Fibroblast of lung (primary cell): ENCODE measurements at places on chromosomes 7 and 10.

- peak; percentile 42 for DNase-seq
Observed at GRCh38 chr10:103184615-103185014, 8.5 kb downstream of the NT5C2 start.

DNA sequence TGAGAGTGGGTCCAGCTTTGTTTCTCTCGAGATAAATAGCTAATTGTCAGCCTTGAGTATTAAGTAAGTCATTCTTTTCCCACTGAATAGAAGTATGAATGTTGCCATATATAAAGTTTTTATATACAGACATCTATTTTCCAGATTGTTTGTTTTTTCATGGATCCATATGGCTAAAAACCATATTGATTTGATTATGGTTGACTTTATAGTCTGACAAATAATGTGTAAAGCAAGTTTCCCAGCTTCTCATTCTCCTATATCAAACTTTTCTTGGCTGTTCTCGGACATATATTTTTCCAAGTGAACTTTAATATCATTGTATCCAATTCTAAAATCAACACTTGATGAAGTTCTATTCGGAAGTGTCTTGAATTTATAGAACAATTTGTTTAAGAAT, 352.4 kb upstream of the MEOX2 start:
- DNase-seq = no peak

DNA sequence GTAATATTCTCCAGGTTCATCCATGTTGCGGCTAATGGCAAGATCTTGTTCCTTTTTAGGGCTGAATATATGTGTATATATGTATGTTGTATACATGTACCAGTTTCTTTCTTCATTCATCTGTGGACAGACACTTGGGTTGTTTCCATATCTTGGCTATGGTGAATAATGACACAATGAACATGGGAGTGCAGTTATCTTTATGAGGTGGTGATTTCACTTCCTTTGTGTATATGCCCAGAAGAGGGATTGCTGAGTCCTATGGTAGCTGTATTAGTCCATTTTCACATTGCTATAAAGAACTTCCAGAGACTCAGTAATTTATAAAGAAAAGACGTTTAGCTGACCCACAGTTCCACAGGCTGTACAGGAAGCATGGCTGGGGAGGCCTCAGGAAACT, 17.1 kb upstream of the TSPAN15 start:
- no peak for DNase-seq

DNA sequence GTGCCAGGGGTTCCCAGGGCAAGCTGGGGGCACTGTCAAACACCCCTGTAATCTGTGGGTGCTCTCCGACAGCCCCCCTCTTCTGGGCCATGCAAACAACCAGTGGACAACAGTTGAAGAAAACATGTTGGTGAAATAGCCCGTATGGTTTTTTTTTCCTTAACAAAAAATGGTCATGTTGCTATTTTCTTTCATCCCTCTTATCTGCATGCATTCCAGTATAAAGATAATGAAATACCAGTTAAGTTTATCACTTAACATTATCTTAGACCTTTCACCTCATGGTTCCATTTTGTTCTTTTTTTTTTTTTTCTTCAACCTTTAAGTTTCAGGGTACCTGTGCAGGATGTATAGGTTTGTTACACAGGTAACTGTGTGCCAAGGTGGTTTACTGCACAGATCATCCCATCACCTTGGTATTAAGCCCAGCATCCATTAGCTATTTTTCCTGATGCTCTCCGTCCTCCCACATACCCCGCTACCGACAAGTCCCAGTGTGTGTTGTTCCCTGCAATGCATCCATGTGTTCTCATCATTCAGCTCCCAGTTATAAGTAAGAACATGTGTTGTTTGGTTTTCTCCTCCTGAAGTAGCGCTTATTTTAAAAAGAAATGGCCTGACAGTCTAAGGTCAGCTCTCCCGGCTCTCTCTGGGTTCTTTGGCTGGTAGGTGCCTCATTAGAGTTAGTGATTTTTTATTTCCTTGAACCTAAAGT, 110.1 kb downstream of the NRP1 start:
- no peak for DNase-seq

DNA sequence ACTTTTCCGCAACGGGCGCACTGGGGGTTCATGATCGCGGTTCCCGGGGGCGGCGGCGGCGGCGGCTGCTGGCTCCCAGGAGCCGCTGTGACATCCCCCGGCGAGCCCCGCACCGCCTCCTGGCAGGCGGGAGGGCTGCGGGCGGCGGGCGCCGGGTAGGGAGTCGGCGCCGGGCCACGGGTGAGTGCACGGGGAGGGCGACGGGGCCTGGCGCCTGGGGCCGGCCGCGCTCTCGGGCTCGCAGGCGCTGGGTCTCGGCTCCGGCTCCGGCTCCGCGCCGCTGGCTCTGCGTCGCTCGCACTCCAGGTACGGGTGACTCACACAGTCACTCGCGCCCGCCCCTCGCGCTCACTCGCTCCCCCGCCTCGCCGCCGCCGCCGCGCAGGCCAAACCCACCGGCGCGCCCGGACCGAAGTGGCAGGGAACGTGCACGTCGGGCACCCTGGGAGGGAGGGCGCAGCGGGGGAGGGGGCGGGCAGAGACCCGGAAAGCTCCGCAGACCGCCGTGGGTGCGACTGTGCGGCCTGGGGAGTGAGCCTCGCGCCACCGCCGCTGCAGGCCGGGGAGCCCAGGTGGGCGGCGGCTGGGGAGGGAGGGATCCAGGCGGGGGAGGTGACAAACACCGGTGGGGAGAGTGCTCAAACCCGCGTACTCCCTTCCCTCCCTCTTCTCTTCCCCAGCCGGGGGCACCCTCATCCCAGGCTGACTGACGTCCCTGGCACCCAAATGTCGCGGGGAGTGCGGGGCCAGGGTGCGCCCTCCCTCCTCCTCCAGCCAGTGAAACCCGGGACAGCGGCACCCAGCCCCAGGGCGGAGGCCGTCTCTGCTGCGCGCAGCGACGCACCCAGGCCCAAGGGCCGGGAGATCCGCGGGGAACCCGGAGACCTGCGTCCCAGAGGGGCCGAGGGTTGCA, 276.9 kb upstream of the NEBL start:
- no peak for DNase-seq

DNA sequence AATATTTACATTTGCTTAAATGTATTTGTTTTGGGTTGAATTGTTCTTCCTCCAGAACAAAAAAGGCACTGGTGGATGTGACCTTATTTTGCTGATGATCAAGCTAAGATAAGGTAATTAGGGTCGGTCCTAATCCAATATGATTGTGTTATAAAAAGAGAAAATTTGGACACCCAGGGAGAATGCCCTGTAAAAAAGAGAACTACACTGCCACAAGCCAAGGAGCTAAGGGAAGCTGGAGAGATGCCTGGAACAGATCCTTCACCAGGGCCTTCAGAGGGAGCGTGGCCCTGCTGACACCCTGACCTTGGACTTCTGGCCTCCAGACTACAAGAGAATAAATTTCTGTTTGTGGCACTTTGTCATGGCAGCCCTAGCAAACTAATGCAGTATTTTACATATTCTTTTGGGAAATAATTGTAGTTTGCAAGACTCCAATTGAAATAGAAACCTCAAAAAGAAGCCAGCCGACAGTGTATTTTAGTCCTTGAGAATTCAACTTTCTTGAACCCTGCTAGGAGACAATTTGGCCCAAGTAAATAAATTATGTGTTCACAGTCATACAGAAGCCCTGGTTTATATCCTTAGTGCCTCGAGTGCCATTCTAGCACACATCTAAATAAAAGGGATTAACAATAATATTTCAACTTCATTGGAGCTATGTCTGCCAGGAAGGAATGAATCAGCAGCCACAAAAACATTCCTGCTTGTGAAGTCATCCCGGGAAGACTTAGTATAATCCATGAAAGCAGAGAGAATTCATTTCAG, 164.6 kb downstream of the PKD1L1 start:
- DNase-seq = peak; percentile 99
